ENCODE measurements at places on chromosomes 1 and 21.
A peak's percentile ranks its signal among the peaks of the same experiment; 100 is the strongest.

GRCh38 chr1:165411396-165411795 lies 33.5 kb downstream of the RXRG start:
- no peak for DNase-seq

DNA sequence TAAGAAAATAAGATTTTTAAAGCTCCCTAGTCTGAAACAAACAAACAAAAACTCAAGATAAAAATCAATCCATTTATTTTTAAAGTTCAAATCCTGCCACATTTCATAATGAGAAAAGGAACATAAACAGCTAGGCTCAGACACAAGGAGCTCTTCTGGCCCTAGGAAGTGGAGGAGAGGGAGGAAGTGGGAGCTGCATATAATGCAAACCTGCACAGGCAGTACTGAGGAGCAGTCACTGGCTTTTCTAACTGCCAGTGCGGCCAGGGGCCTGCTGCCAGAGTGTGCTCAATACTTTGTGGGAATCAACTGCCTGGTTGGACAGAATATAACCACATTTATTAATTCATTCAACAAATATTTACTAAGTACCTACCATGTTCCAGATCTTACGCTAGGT lies 139.8 kb upstream of the SPATA6 start:
- no peak for DNase-seq

GRCh38 chr1:81296601-81297000 lies 504.1 kb upstream of the ADGRL2 start:
- DNase-seq = no peak

GRCh38 chr1:243917863-243918565 lies 68.0 kb upstream of the AKT3 start:
- DNase-seq = no peak

- no peak for DNase-seq
These were observed 483.5 kb downstream of the ADGRL2 start for GRCh38 chr1:82284213-82284612.

- no peak for DNase-seq
These were observed 360.1 kb upstream of the RGS18 start for GRCh38 chr1:191798178-191798577.

- no peak for DNase-seq
These were observed 26.4 kb downstream of the HIVEP3 start for GRCh38 chr1:41892301-41892781.

GRCh38 chr1:153515504-153516394 lies 20.0 kb downstream of the S100A6 start:
- peak; percentile 66 for DNase-seq

DNA sequence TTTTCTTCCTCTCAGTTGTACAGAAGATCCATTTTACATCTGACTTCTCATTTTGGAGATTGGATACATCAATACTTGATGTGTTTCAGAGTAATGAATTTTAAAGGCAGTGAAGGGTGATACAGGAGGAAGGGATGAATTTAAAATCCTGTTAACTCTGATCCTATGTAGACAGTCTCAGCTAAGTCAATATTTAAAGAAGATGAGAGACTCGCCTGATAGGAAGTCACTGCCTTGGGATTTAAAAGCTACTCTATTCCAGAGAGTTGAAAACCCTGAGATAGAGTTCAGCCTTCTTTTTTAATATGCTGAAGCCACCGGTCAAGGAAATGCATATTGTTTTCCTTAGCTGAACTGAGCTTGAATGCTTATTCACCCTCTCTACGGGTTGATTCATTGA lies 42.7 kb downstream of the HUNK start:
- no peak for DNase-seq

DNA sequence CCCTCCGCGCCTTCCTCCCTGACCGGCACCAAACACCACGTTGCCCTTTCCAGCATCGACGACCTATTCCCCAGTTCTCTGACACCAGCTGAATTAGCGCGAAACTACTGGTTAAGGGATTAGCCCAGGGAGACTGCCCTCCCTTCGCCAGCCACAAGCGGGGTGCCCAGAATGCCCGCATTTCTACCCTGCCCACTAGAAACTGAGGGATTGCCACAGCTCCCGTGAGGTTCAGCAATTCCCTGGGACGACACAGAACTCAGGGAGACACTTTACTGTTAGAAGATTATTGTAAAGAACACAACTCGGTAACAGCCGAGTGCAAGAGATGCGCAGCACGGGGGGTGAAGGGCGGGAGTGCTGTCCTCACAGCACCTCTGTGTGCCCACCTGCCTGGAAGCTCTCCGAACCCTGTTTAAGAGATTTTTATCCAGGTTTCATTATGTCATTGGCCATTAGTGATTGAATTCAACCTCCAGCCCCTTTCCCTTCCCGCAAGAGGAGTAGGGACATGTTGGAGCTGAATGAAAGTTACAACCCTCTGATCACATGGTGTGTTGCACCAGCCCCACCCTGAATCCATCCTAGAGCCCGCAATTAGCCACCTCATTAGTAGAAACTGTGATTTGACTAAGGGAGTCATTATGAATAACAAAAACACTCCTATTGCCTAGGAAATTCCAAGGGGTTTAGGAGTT lies 15.8 kb upstream of the RIPPLY3 start:
- peak; percentile 25 for DNase-seq

- DNase-seq = peak; percentile 32
These were observed 2.4 kb downstream of the UROD start for GRCh38 chr1:45014321-45015028.

- DNase-seq = peak; percentile 99
These were observed 128.4 kb upstream of the SOD1 start for GRCh38 chr21:31530897-31531705.

DNA sequence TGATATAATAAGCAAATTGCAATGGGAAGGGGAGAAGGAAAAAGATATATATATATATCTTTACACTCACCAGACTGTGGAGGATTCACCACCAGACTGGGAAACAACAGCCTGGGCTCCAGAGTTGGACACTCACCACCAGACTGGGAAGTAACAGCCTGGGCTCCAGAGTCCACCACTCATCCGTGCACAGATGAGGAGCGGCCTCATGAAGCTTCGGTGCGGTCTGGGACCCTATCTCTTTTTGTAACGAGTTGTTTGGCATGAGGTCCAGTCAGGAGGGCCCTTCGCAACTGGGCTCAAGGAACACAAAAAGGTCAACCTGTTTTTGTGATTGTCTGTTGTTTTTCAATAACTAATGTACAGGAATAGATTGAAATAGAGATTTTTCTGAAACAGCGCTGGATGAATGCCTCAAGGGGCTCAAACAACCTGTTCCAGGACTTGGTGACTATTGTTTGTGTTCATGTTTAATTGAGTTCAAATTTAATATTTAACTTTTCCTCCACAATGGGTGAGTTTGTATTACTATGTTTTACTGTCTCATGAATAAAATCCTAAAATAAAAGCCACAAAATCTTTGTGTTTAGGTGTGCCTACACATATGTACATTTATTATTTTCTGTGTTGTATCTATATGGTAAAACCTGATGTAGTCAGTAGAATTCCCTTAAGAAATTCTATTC lies 40.1 kb downstream of the S100A10 start:
- no peak for DNase-seq

DNA sequence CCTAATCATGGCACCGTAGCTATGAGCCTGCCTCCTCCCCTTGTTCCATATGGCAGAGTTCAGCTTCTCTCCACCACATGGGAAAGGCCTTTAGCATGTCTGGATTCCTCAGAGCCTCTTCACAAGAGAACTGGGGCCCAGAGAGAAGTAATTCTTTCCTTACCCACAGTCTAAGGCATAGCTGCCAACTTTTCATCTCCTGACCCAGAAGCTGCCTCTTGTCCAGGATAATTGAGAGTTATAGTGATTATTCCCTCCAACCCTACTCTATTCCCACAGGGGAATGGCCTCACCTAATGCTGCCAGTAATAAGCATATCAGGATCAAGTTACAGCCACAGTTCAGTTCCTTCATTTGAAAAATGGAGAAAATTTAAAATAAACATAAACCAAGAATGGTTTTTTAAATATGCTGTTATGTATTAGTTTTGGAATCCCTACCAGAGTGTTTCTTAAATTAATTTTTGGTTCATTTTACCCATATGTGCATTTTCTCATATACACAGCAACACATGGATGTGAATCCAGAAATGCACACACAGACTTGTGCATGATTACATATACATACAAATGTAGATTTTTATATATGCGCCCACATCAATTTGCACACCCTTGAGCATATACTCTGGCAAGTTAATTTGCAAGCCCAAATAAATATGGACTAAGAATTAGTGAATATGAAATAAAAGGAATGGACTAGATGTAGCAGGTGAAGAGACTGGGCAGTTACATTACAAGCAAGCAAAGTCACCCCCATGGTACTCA lies 63.9 kb upstream of the WARS2 start:
- no peak for DNase-seq

DNA sequence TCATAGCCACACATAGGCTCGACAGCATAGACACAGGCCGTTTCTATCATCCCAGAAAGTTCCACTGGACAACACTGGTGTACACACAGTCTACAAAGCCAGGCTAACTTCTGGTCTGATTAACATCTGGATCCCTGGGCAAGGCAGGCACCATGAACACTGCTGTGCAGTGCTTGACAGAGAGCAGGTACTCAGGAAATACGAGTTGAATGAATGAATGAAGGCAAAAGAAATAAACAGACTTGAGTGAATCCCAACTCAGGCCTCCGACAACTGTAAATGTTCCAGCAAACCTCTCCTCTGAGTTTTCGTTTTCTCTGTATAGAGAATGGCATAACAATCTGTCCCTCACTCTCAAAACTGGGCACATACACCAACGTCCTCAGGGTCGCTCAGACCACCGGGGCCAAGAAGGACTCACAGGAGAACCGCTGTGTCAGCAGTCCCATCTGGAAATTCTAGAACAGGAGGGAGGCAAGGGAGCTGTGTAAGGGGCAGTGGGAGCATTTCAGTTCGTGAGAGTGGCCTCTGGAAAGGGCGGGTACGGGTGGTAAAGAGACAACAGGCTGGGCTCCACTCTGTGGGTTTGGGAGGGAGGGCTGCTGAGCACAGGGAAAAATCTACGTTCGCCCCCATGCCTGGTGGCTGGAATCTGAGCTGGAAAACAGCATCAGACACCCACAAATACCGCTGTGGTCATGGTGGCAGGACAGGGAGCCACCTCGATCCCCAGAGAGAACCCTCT lies 15.1 kb upstream of the ECE1 start:
- no peak for DNase-seq

DNA sequence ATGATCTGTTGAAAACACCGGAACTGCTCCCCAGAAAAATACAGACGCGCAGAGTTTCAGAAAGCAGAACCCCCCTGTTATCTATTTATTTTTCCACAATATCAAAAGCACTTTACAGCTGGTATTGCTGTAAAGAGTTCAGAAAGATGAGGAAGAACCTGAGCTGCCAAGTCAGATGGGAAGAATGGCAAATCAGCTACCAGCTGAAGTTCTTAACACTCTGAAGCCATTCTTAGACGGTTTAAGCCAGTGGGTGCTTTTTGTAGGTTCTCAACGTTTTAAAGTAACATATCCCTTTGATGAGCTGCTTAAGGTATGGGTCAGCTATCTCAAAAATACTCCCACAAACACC lies 714 bp upstream of the AKIRIN1 start:
- DNase-seq = no peak

GRCh38 chr1:20355828-20356735 lies 65.4 kb downstream of the VWA5B1 start:
- no peak for DNase-seq

- DNase-seq = no peak
These were observed 147.4 kb downstream of the TENT5C start for GRCh38 chr1:117753232-117753631.

DNA sequence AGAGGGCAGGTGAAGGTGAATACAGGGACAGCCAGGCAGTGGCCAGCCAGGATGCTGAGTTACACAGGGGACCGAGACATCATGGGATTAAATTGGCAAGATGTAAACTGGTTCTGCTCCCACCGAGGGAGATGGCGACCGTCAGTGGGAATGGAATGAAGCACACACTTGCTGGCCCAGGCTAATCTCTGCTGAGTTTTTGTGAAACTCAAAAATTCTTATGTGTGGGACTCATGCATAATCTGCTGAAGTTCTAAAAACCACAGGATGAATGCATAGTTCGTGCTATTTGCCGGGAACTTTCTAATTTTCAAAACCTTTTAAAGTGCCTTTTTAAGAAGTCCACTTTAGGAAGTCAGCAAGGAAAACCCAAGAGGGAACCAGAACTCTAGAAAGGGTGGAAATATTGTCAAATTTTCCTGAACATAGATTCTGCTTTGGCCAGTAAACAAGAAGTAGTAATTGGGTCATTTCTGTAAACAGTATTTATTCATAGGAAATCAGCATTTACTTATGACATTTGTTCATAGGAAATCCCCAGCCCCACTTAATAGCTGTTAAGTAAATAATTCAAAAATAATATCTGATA lies 85.4 kb upstream of the ROR1 start:
- no peak for DNase-seq

DNA sequence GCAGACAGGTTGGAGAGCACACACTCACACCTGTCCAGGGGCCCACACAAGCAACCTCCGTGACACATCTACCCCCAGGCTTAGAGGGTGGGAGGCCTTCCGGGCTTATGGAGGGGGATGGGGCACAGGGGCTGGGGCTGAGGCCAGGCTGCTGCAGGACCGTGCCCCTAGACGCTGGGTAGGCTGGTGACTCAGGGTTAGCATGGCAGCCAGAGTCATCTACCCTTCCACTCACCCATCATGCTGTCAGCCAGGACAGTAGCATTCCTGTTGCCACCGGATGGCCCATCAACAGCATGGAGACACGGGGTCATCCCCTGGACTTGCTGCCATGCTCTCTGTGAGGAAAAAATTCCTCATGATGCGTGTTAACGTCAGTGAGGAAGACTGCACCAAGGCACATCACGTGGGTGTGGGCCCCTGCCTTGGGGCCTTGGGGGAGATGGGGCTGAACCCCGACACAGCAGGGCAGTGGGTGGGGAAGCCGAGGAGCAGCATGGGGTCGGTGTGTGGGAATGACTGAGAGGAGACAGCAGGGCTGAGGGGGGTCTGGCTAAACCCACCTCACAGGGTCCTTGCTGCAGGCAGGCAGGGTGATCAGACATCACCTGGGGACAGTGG lies 52.8 kb downstream of the WNT9A start:
- DNase-seq = no peak

DNA sequence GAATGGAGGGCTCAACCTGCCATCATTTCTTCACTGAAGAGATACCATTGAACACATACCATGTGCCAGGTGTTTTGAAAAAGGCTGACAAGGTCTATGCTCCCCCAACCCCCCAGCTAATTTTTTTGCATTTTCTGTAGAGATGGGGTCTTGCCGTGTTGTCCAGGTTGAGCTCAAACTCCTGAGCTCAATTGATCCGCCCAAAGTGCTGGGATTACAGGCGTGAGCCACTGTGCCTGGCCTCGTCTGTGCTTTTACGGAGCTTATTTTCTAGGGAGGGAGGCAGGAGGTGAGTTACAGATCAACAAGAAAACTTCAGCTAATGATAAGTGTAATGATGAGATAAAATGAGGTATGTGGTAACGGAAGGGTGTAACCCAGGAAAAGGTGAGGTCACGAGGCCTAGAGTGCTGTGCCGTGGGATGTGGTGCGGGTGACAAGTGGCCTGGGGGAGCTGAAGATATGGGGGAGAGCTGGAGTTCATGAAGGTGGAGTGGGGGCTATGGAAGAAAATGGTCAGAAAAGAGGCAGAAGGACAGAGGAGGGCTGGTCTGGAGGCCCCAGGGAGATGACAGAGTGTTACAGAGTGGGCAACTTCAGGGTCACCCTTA lies 28.2 kb downstream of the FAAH start:
- DNase-seq = no peak

GRCh38 chr1:109816175-109816811 lies 52.6 kb upstream of the EPS8L3 start:
- peak; percentile 86 for DNase-seq

Measured in COR-L47 (cell line).